Stimulated activated CD8-positive, alpha-beta memory T cell treated with anti-CD3 and anti-CD28 coated beads, Interleukin-15, amount 100 ng/mL, for 1 hour (primary cell): ENCODE measurements at places on chromosomes 3 and 15.

DNA sequence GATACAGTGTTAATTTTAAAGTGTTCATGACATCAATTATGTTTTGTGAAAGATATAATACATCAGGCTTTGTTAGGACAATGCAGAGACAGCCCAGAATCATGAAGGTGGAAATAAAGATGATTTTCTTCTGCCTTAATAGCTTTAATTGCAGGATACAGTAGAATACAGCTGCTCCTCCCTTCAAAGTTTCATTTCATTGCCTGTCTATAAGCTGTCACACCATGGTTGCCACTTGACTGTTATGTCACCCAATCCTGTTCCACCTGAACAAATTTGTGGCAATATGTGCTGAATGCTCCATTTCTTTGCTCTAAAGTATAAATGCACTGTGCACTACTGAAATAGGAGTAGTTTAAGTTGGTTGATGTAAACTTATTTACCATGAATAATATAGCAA is 537.8 kb upstream of the ROBO2 start:
- no peak for DNase-seq

DNA sequence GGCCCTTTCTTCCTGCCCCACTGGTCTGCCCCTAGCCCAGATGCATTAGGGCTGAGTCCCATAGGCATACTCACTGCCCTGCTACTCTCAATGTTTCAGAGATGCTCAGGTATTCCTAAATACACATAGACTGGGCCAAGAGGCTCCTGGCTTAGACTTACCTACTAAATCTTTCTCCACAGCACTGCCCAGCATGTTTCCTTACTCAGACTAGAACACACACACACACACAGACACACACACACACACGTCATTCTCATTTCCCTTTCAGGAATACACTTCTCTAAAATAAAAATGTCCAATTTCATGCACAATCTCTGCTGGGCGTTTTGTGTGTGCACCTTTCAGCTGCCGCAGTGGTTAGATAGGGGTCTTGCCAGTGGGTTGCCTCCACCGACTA is 175.7 kb downstream of the FAM43A start:
- no peak for DNase-seq

- no peak for DNase-seq
Observed at GRCh38 chr15:59260090-59260489, 53.4 kb downstream of the LDHAL6B start.

DNA sequence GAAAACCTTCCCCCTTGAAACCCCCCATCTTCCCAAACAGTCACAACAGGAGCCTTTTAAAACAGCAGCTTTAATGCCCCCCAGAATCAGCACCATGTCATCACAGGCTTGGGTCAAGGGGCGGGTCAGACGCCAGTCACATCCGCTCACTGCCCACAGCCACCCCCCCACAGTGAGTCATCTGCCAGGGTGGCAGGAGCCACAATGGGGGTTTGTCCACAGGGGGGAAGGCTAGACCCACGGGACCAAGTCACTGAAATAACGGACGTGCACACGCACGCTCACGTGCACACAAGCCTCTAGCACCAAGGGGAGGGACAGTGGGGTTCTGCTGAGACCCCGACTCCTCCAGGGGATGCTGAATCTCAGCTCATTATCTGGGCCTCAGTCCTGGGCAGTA is 441 bp upstream of the UCN2 start:
- no peak for DNase-seq

GRCh38 chr3:165814380-165814779 is 22.8 kb downstream of the BCHE start:
- DNase-seq = no peak

DNA sequence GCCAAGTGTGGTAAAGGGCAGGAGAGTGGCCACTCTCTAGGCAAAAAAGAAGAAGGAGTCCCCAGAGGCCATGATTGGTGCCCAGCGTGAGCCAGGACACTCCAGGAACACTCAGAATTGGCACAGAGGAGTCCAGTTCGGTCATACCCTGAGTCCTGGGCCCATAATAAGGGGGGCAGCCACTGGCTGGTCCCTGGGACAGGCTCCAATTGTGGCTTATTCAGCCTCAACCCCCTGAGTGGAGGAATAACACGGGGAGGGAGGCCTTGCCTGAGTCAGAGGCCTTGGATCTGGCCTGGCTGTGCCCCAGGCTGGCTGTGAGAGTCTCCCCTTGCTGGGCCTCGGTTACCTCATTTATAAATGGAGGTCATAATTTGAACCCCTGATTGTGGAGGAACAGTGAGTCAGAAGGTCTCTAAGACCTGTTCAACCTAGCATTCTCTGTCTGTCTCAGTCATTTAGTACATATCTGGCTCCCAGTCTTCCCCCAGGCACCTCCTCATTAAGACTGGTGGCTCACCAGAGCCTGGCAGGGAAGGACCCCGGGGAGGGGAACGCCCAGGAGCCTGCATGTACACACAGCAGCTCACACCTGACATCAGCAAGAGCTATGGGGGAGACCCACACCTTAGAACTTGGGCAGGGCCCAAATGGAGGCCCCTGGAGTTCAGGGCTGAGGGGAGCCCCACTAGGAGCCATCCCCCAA is 95.9 kb upstream of the ATP2B2 start:
- no peak for DNase-seq

DNA sequence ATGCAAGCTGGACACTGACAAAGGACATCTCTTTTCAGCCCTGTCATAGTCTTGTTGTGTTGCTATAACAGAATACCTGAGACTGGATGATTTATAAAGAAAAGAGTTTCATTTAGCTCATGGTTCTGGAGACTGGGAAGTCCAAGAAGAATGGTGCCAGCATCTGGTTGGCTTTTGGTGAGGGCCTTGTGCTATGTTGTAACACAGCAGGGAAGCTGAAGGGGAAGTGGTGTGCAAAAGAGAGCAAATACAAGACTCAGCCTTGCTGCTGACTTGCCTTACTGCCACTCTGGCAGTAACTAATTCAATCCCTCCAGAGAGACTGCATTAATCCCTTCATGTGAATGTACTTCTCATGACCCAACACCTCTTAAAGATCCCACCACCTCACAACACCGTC is 356.3 kb upstream of the PROK2 start:
- DNase-seq = no peak

- DNase-seq = no peak
Observed at GRCh38 chr3:43036621-43037423, 57.7 kb downstream of the GASK1A start.

DNA sequence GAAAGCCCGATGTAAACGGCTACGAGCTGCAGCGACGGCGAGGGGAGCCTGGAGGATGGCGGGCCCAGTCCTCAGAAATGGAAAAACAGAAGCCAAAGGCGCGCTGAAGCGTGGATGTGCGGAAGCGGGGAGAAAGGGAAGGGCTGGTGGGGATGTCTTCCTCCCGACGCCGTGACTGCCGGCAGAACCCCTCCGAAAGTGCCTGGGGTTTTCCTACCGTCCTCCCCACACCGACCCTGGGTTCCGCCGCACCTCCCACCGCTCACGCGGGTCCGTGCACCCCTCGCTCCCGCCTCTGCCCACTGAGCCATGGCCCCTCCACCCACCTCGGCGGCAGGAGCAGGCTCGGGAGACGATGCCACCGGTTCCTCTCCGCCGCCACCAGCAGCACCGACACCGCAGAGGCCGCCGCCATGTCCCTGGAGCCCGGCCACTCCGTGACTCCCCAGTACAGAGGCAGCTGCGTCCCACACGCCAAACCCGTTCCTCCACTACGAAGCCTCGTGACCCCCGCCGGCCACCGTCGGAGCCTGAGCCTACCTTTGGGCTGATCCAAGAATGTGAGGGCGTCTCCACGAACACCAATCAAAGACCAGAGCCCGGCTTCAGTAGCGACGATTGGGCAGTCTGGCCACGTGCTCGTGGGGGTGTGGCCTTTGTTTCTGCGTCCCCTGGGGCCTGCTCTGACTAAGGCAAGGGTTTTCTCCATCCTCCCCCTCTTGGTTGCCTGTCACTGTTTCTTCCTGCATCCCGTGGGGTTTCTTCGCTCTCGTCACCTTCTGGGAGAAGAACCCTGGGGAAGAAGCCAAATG is at the start of gene MCCC1:
MCCC1 (minus strand) TSS at position 471 of the 812 bp plus-strand sequence; CDS start at position 415, 56 bp downstream.
- DNase-seq = peak; percentile 97
